ENCODE measurements at places on chromosomes 16 and 17. TPM values are rescaled to one million over a fixed set of nuclear protein-coding genes. Genes with fewer than 3 reads are reported as not detected.

KLHL10 gene
- 0.18 TPM for polyA plus RNA-seq

CORO6 gene
- 96.8 TPM for polyA plus RNA-seq

DNA sequence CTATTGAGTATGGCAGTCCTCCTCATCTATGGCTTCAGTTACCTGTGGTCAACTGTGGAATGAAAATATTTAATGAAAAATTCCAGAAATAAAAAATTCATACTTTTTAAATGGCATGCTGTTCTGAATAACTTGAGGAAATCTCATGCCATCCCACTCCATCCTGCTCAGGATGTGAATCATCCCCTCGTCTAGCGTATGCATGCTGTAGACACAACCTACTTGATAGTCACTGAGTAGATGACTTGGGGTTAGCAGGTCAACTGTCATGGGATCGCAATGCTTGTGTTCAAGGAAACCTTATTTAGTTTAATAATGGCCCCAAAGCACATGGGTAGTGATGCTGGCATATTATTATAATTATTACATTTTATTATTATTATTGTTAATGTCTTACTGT lies 4.8 kb upstream of the VAC14 start:
- no peak for DNase-seq

- no peak for DNase-seq
Measured at GRCh38 chr16:70715055-70715858, 29.4 kb upstream of the MTSS2 start.

Data from forelimb muscle (tissue), 1 donor.